ENCODE measurements at places on chromosomes 5 and 9.

- no peak for DNase-seq
These were observed 192.9 kb downstream of the EPB41L4A start for GRCh38 chr5:112226215-112226614.

DNA sequence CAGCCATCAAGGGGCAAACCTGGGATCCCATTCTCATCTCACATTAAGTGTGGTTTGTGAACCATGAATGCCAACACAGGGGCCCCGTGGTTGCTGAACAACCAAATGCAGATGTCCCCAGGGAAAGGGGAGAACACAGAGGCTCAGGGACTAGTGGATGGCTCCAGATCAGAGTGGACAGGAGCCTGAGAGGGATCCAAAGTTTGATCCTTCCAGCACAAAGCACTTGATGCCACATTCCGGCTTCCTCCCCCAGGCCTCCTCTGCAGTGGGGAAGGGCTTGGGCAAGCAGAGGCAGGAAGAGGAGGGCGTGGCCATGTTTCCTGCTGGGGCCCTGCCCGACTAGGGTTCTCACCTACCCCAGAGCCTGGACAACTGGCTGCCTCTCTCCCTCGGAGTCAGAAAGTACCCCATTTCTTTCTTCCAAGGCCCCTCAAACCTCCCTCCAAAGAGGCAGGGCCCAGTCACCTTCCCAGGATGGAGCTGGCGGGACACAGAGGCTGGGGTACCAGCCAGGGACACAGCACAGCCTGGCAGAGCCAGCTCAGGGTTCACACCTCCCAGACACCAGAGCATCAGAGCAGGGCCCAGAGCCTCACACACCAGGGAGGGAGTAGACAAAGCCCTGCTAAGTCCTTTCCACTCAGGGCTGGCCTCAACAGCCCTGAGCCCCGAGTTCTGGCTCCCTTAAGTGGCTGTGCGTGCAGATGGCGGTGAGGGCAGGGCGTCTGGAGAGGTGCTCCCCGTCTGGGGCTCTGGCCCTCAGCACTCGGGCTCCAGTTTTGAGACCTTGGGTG, 4.3 kb upstream of the RNF44 start:
- no peak for DNase-seq

DNA sequence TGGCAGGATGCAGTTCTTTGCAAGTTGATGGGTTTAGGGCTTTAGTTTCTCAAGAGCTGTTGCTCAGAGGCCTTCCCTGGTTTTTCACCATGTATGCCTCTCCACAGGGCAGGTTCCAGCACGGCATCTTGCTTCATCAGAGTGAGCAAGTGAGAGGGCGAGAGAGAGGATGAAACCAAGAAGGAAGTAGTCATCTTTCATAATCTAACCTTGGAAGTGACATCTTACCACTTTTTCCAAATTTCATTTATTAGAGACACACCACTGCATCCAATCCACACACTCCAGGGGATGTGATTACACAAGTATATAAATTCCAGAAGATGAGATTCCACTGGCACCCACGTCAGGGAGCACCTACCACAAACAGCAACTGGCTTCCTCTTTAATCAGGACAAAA, 294.4 kb downstream of the MARCHF11 start:
- no peak for DNase-seq

DNA sequence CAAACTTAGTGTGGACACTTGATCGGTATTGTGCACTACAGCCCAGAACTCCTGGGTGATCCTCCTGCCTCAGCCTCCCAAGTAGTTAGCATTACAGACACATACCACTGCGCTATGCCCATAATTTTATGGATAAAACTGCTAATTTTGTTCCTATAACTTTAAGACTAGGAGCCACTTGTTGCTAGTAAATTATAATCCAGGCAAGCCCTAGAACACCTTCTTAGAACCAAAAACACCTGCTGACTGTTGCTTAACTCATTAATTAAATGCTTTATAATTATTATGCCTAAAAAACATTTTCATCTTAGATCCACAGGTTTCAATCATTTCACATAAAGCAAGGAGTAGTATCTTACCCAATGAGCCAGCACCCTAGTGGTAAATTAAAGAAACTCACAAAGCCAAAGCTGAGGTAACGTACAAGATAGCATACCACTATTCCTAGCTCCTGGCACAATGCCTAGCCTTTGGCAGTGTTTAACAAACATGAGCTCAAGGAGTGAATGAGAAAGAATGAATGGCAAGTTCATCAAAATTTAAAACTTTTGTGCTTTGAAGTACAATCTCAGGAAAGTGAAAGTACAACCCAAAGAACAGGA, 5.4 kb downstream of the MRPS27 start:
- DNase-seq, result no peak

DNA sequence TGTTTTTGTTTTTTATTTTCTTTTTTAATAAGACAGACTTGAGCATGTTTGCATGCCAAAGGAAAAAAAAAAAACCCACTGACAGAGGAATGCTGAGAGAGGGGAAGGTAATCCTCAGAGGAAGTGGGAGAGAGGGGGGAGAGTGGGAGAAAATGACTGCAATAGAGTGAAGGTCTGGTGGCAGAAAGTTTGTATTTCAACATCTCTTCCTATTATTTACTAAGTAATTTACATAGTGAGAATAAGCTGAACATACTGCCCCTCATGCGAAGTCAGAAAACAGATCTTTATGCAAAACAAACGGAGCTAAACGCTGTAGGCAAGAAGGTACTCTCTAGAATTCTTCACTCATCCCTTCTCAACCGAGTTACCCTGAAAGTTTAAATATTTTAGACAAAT, 45.0 kb downstream of the ELL2 start:
- DNase-seq, result no peak

DNA sequence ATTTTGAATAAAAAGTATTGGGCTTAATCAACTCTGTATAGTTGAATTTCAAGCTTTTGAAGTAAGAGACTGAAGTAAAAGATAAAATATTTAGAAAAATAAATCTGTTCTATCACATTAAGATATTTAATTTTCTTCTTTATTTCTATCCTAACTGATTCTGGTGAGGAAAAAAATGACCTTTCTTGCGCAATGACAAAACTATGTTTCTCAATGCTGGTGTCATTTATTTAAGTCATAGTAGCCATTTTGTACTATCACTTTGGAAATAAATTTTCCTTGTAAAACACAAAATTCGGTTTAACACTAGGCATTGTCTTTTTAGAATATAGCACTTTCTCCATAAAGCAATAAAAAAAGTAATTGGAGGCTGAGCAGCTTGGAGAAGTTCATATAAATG, 728.0 kb downstream of the CDH9 start:
- no peak for DNase-seq

DNA sequence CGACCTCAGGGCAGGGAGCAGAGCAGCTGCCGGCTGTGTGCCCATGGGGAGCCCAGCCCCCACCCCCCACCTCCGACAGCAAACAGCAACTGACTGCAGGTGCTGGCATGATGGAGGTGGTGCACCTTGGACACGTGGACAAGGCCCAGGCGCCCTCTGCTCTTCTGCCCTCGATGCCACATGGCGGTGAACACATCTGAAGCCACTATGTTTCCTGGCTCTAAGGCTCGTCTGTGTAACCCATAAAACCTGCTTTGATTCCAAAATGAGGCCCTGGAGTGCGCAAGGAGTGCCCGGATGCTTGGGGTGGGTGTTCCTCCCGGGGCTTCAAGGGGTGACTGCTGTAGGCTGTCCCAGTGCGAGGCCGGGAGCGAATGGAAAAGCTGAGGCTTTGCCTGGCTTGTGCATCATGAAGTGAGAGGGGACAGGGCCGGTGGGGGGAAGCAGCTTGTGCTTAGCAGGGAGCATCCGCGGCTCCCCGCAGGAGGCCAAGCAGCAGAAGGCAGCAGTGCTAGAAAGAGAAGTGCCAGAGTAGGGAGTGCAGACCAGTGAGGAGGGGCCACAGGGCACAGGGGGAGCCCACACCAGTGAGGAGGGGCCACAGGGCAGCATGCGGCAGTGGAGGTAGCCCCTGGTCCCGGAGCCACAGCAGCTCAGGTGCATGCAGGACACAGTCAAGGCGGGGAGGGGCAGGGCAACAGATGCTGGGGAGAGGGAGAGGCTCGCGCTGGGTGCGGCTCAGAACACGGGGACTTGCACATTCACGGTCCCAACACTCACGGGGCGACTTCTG, 30.0 kb downstream of the NKD2 start:
- DNase-seq, result no peak

GRCh38 chr9:2180704-2181103, 165.6 kb downstream of the SMARCA2 start:
- no peak for DNase-seq

GRCh38 chr9:21668516-21668915, 133.9 kb upstream of the MTAP start:
- DNase-seq, result no peak

- DNase-seq, result no peak
These were observed 32.5 kb upstream of the PPP1R26 start for GRCh38 chr9:135447126-135447525.

GRCh38 chr5:122559676-122560075, 215.2 kb upstream of the SNX2 start:
- no peak for DNase-seq

GRCh38 chr5:33894566-33894965, 2.8 kb upstream of the ADAMTS12 start:
- DNase-seq, result no peak
